ENCODE measurements at places on chromosomes 1 and 21. TPM values are rescaled to one million over a fixed set of nuclear protein-coding genes. Genes with fewer than 3 reads are reported as not detected.

- DNase-seq = no peak
Observed at GRCh38 chr1:53559854-53560580, 100.8 kb downstream of the DMRTB1 start.

DNA sequence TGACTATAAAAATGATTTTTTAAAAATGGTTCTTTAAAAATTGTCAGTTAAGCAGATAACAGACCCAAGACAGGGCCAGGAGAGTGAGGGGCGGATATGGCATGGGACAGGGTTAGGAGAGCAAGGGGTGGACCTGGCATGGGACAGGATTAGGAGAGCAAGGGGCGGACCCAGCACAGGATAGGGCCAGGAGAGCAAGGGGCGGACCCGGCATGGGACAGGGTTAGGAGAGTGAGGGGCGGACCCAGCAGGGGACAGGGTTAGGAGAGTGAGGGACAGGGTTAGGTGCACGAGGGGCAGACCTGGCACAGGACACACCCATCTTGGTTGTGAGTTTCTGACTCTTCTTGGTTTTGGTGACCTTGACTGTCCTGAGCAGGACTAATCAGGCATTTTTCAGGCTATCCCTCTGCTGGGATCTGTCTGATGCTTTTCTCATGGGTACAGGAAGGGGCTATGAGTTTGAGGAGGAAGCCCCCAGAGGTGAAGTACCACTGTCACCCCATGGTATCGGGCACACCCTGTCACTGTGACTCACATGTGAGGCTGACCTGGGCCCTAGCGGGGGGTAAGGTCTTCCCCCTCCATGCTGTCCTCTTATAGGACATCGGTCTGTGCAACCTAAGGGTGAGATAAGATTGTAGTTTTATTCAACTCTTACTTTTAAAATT lies 159.0 kb upstream of the COL6A1 start:
- DNase-seq = no peak

Gene GDAP2
- total RNA-seq = 21.7 TPM

Gene ECM1
- 2.7 TPM for total RNA-seq

- no peak for DNase-seq
Observed at GRCh38 chr21:37490084-37490483, 123.5 kb downstream of the DYRK1A start.

DNA sequence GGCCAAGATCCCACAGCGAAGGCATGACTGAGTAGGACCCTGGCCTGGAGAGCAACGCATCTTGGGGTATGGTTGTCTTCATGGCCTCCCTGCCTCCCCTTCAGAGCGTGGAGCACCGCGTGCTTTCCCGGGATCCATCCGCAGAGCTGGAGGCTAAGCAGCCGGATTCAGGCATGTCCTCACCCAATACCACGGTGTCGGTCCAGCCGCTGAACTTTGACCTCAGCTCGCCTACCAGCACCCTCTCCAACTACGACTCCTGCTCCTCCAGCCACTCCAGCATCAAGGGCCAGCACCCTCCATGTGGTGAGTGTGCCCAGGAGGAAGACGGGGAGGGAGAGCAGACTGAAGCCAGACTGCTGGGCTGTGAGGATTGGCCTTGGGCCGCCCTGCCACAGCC lies 19.8 kb downstream of the ESPN start:
- no peak for DNase-seq

- no peak for DNase-seq
Observed at GRCh38 chr1:41510531-41511238, 26.2 kb upstream of the EDN2 start.

GRCh38 chr1:66732407-66733166 lies 19.7 kb upstream of the DYNLT5 start:
- peak; percentile 43 for DNase-seq

DNA sequence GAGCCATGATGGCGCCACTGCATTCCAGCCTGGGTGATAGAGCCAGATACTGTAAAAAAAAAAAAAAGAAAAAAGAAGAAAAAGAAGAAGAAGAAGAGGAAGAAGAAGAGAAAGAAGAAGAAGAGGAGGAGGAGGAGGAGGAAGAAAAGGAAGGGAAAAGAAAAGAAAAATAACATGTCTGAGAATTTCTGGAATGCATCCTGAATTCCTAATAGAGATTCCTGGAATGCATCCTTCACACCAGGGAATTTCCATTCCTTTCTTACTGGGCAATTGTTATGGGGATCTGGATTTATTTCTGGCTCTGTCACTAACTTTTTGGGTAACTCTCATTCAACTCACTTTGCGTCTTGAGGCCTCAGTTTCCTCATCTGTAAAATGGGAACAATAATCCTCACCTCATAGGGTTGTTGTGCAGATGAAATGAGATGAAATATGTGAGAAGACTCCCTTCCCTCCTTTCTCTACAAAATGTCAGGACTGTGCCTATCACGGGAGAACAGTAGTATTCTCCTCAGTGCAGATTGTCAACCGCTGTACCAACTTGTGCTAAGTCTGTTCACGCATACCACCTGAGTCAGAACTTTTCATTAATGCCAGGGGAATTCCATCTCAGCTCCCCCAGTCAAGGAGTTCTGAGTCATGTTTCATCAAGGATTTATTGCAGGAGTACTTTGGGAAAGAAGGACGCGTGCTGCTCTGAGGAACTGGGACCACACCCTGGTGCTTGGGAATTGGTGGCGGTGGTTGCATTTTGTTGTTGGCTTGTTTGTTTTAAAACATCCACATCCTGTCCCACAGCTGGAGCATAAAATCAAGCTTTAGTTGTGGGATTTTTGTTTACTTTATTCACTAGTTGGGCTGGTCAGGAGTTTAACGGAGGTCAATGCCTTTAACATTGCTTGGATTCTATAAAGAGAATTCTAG lies 42.4 kb upstream of the ROR1 start:
- no peak for DNase-seq

Gene ACOT11
- 0.33 TPM for total RNA-seq

- no peak for DNase-seq
Observed at GRCh38 chr1:236009857-236010256, 55.0 kb downstream of the NID1 start.

Gene AMY1A
- total RNA-seq = not detected

Gene NGF
- total RNA-seq = not detected

- no peak for DNase-seq
Observed at GRCh38 chr21:9738527-9738926, 782.9 kb upstream of the TPTE start.

Gene RAB7B
- total RNA-seq = not detected

Data from OCI-LY7 (cell line).